COR-L47 (cell line): ENCODE measurements at places on chromosomes 7 and 10.

GRCh38 chr7:121546632-121547543 lies 150.8 kb upstream of the FAM3C start:
- no peak for DNase-seq

DNA sequence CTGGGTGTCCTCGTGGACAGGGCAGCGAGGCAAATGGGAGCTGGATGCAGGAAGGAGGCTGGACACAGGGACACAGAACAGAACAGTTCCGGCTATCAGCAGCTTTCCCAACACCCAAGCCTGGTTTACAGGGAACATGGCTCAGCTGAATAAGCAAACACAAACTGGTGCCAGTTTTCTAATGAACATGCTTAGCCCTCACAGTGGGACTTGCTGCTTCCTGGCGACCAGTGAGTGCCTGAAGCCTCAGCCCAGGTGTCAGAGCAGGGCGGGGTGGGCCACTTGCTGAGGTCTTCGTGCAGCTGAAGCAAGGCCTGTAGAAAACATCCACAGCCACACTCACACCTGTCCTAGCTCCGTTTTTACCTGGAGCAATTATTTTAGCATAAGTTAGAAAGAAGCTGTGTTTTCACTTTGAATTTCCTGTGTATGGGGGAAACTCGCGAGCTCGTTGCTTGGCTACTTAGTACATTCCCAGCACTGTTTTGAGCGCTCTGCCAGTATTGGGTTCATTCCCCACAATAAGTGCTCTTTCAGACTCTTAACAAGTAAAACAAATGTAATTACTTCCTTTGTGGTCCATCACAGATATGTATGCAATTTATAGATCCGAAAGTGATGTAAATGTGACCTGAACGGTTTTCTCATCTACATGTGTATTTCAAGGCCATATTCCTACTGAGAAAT lies 261.2 kb upstream of the SHH start:
- DNase-seq, result peak; percentile 88

DNA sequence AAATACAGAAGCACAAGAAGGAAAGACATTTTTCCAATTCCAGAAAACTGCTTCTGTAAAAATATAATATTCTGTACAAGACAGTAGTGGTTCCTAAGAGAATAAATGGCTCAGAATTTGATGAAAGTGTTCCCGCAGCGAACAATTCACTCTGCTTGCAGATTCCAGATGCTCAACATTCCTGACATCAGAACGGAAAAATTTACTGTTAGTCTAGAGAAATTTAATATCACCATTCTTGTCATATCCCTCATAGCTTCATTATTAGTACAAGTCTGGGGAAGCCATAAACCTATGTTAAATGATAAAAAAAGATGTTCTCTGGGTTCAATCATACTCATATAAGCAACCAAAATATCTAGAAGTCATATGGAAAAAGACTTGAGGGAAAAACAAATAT lies 83.6 kb downstream of the MPP7 start:
- DNase-seq, result no peak

DNA sequence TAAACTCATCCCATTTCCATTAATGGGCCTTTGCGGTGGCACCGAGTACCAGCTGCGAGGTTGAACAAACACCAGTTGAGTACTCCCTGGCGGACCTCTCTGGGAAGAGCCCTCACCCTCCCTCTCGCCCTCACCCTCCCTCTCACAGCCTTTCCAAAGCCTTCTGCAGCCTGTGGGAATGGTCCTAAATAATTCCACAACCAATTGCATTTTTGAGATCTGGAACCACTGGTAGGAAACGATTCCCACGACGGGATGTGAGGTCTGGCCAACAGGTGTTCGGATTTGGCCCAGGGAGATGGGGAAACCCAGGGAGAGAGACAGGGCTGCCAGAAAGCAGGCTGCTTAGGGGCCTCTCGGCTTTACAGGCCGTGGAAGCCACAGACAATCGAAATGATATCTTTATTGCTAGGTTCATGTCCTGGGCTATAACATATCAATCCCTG lies 5.3 kb downstream of the PTF1A start:
- no peak for DNase-seq

DNA sequence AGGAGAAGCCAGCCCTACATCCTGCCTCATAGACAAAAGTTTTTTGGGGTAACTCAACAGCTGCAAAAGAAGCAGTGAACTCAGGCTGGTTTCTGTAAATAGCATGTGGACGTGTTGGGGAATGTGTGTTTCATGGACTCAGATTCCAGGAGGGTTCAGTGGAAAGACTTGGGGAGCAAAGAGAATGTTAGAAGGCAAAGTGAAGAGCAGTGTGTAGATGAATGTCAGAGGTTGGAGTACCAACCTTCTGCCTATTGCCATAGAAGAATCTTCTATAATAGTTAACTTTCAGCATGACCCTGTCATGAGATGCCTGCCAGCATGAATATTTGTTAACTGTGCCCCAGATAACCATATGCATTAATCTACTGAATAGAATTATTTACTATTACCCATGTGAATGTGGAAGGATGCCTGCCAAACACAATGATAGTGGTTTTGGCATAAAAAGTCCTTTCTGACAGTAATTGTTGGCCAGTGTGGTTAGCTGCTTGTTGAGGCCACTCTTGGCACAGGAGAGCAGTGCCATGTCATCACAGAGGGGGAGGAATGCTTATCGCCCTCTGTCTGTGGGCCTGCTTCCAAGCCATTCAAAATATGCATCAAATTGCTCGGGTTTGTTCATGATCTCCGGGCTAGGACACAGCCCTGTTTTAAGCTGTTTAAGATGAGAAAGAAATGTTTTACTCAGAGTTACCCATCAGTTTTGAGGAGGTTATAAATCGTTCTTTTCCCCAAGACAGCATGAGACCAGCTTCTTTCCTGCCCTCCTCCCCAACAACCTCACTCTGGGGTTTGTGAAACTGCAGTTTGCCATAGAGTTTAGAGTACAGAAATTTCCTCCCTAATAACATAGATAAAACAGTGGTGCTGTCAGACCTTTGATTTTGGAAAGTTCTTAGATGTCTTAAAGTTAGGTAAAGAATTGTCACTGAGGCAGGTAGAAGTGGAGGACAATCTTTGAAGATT lies 165.3 kb downstream of the WNT2 start:
- no peak for DNase-seq

- DNase-seq, result no peak
Measured at GRCh38 chr10:101758858-101759257, 17.1 kb downstream of the FGF8 start.

GRCh38 chr7:79227044-79227443 lies 226.4 kb downstream of the MAGI2 start:
- DNase-seq, result no peak

- no peak for DNase-seq
Measured at GRCh38 chr10:86538547-86538946, 17.0 kb upstream of the WAPL start.

DNA sequence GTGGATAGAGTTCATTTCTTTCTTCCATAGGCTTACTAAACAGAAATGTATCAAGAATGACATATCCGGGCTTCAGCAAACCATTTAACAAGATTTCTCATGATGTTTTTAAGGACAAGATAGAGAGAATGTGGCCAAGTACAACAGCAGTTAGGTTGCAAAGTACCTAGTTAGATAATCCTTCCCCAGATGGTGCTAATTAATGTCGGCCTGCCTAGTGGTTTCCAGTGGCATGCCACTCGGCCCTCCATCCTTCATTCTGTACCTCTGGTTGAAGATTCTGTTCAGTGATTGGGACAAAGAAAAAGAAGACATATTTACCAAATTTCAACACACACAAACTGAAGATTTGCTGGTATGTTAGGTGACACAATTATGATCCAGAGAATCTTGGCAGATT lies 212.1 kb downstream of the MACC1 start:
- DNase-seq, result no peak

- no peak for DNase-seq
Measured at GRCh38 chr7:139648391-139648861, 124.9 kb downstream of the CLEC2L start.

DNA sequence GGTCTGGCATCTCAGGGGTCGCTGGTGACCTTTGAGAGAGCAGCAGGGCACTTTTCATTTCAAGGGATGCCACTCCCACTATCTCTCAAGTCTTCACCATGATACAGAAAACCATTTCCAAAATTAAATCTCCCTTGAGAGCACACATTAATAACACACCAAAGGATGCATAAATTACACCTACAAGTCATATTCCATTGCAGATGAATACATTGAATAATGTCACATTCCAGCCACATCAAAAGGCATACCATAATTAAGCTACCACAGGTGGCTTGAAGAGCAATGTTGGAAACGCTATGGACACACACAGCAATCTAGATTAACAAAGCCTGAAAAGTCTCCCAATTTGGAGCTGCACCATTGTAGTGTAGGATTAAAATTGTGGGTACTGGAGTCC lies 353.3 kb upstream of the ZMIZ1 start:
- no peak for DNase-seq

GRCh38 chr10:125515571-125515970 lies 167.4 kb downstream of the TEX36 start:
- no peak for DNase-seq

DNA sequence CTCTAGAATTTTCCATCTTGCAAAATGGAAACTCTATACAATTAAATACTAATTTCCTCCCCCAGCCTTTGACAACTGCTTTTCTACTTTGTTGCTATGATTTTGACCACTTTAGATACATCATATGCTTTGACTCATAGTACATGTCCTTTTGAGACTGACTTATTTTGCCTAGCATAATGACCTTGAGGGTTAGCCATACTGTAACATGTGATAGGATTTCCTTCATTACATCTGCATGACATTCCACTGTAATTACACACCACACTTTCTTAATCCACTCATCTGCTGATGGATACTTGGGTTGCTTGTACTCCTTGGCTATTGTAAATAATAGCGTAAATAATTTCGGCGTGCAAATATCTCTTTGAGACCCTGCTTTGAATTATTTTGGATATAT lies 127.7 kb downstream of the JAZF1 start:
- no peak for DNase-seq
